ENCODE measurements at places on chromosomes 3 and 15. TPM values are rescaled to one million over a fixed set of nuclear protein-coding genes. Genes with fewer than 3 reads are reported as not detected.

GRCh38 chr3:116939091-116939490 lies 229.5 kb downstream of the TUSC7 start:
- no peaks in the 10 kb centered on the region for H3K36me3 ChIP-seq
- H3K4me3 ChIP-seq, result no peak overlapping the region
- no peaks in the 10 kb centered on the region for H3K4me1 ChIP-seq
- no peak overlapping the region for H3K27ac ChIP-seq

- no peaks in the 10 kb centered on the region for H3K4me1 ChIP-seq
- no peak overlapping the region for H3K4me3 ChIP-seq
- H3K27me3 ChIP-seq, result no peaks in the 10 kb centered on the region
- no peak overlapping the region for H3K27ac ChIP-seq
- no peak for DNase-seq
Observed at GRCh38 chr15:77637851-77638692, 5.4 kb upstream of the LINGO1 start.

DNA sequence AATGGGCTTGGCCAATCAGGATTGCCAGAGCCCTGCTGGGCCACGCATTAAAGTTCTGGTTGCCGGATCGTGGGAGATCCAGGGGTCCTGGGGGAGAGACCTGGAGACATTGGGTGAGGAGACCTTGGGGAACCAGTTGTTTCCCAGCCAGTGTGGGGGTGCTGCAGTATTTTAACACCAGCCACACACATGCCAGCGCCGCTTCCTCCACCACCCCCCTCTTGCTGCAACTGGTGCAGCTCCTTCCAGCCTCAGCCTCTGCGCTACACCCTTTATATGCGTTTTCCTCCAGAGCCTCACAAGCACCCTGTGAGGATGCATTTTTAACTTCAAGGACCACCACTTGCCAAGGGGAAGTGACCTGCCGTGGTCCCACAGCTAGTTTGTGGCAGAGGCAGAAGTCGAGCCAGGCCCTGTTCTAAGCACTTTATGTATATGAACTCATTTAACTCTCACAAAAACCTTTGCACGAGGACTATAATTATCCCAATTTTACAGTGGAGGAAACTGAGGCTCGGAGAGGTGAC lies 29.4 kb upstream of the GRIP2 start:
- no peak overlapping the region for H3K27ac ChIP-seq
- no peak for DNase-seq
- no peaks in the 10 kb centered on the region for H3K27me3 ChIP-seq
- H3K4me1 ChIP-seq, result no peaks in the 10 kb centered on the region
- no peak overlapping the region for H3K4me3 ChIP-seq

GRCh38 chr3:167989066-167989465 lies 106.7 kb downstream of the GOLIM4 start:
- no peaks in the 10 kb centered on the region for H3K4me1 ChIP-seq
- H3K27me3 ChIP-seq, result no peaks in the 10 kb centered on the region
- no peak for DNase-seq

GRCh38 chr15:79834495-79834894 lies 62.3 kb downstream of the MTHFS start:
- DNase-seq, result no peak
- H3K4me1 ChIP-seq, result no peaks in the 10 kb centered on the region
- H3K27me3 ChIP-seq, result no peaks in the 10 kb centered on the region
- no peak overlapping the region for H3K27ac ChIP-seq
- H3K36me3 ChIP-seq, result no peaks in the 10 kb centered on the region

DNA sequence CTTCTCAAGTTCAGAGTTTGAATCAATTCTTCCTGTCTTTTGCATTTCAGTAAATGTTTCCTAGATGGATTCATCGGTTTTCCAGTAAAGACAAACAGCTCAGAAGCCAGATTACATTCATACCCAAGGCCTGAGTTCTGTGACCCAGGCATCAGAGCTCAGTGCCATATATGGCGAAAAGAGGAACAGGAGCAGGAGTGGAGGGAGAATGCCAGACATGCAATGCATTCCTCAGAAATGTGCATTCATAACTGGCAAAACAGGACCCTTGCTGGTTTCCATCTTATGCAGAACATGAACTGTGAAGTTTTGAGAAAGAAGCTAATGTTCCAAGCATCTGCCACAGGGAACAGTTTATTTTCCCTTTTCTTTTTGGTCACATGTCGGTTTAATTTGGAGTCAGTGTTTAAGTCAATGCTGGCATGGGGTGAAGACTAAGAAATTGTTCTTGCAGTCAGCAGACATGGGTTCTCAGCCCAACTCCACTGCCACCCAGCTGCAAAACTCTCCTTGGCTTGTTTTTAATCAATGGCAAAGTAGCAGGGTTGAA lies 116.5 kb downstream of the LPP start:
- no peak overlapping the region for H3K27ac ChIP-seq
- no peaks in the 10 kb centered on the region for H3K36me3 ChIP-seq
- H3K4me1 ChIP-seq, result no peaks in the 10 kb centered on the region
- H3K4me3 ChIP-seq, result no peak overlapping the region

GRCh38 chr3:108645364-108645763 lies 55.8 kb downstream of the DZIP3 start:
- DNase-seq, result no peak
- H3K4me3 ChIP-seq, result no peak overlapping the region
- no peak overlapping the region for H3K27ac ChIP-seq
- no peaks in the 10 kb centered on the region for H3K27me3 ChIP-seq

- DNase-seq, result no peak
- no peak overlapping the region for H3K4me3 ChIP-seq
- no peaks in the 10 kb centered on the region for H3K27me3 ChIP-seq
- no peaks in the 10 kb centered on the region for H3K4me1 ChIP-seq
Observed at GRCh38 chr3:69164296-69164695, 41.9 kb upstream of the LMOD3 start.

- no peaks in the 10 kb centered on the region for H3K27me3 ChIP-seq
- no peak overlapping the region for H3K4me3 ChIP-seq
- no peaks in the 10 kb centered on the region for H3K36me3 ChIP-seq
- peaks cover 1% of the 10 kb centered on the region for H3K4me1 ChIP-seq
- H3K27ac ChIP-seq, result no peak overlapping the region
Observed at GRCh38 chr15:44584162-44584749, 47.3 kb downstream of the EIF3J start.

- H3K36me3 ChIP-seq, result no peaks in the 10 kb centered on the region
- no peak overlapping the region for H3K4me3 ChIP-seq
- H3K27ac ChIP-seq, result no peak overlapping the region
- no peaks in the 10 kb centered on the region for H3K27me3 ChIP-seq
- no peak for DNase-seq
Observed at GRCh38 chr3:107637416-107638183, 114.8 kb downstream of the BBX start.

GRCh38 chr15:61834076-61834697 lies 226.1 kb downstream of the VPS13C start:
- H3K27ac ChIP-seq, result no peak overlapping the region
- peak; percentile 55 for DNase-seq
- no peak overlapping the region for H3K4me3 ChIP-seq
- no peaks in the 10 kb centered on the region for H3K27me3 ChIP-seq

- H3K27me3 ChIP-seq, result no peaks in the 10 kb centered on the region
- no peaks in the 10 kb centered on the region for H3K4me1 ChIP-seq
- no peak overlapping the region for H3K27ac ChIP-seq
- DNase-seq, result no peak
- no peaks in the 10 kb centered on the region for H3K36me3 ChIP-seq
Observed at GRCh38 chr3:108494906-108495531, 15.4 kb downstream of the MYH15 start.

DNA sequence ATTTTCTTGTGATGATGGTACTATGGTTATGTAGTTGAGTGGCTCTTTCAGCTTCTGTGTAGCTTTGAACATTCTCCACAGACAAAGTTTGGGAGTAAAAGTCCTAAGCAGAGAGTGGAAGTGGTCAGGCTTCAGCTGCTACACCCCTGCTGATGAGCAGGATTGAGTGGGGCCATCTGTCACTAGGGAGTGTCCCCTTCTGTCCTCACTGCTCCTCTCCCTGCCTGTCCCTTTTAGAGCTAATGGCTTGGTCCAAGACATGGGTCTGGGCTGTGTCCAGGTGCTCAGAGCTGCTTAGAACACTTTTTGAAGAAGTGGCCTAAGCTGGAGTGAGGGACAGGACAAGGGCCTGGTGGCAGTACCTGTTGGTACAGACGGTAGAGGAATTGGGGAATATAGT lies 15.1 kb downstream of the MYZAP start:
- no peak overlapping the region for H3K27ac ChIP-seq
- no peaks in the 10 kb centered on the region for H3K27me3 ChIP-seq
- H3K4me3 ChIP-seq, result no peak overlapping the region
- no peaks in the 10 kb centered on the region for H3K36me3 ChIP-seq
- H3K4me1 ChIP-seq, result no peaks in the 10 kb centered on the region

- H3K4me3 ChIP-seq, result no peak overlapping the region
- H3K36me3 ChIP-seq, result peaks cover 72% of the 10 kb centered on the region
- no peak overlapping the region for H3K27ac ChIP-seq
- DNase-seq, result no peak
- H3K27me3 ChIP-seq, result no peaks in the 10 kb centered on the region
- no peaks in the 10 kb centered on the region for H3K4me1 ChIP-seq
Observed at GRCh38 chr15:93017526-93017925, 71.5 kb downstream of the RGMA start.

- H3K36me3 ChIP-seq, result no peaks in the 10 kb centered on the region
- no peak for DNase-seq
- H3K4me3 ChIP-seq, result no peak overlapping the region
- H3K4me1 ChIP-seq, result no peaks in the 10 kb centered on the region
- H3K27me3 ChIP-seq, result no peaks in the 10 kb centered on the region
Observed at GRCh38 chr3:115626721-115627120, 3.4 kb downstream of the GAP43 start.

DNA sequence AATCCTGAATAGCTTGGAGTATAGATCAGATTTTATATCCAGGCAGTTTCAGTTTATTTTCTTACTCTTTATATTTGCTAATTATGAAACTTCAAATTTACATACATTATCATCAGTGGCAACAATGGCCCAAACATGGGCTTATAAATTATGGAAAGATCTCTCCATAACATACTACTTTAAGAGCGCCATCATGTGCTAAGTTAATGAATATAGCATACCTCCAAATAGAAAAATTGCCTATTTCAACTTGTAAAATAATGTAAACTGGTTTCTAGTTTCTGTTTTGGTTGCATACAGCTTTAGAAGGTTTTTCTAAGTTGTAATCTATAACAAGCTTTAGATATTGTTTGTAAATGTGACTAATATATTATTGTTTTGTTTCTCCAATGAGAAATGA lies 531.3 kb upstream of the UBE2E2 start:
- no peaks in the 10 kb centered on the region for H3K4me1 ChIP-seq
- peaks cover 1% of the 10 kb centered on the region for H3K27me3 ChIP-seq
- H3K36me3 ChIP-seq, result no peaks in the 10 kb centered on the region
- no peak overlapping the region for H3K4me3 ChIP-seq
- no peak overlapping the region for H3K27ac ChIP-seq
- DNase-seq, result no peak

- DNase-seq, result no peak
- H3K27ac ChIP-seq, result no peak overlapping the region
- no peaks in the 10 kb centered on the region for H3K27me3 ChIP-seq
- H3K4me1 ChIP-seq, result no peaks in the 10 kb centered on the region
Observed at GRCh38 chr3:62493109-62493801, 119.9 kb upstream of the FEZF2 start.

DNA sequence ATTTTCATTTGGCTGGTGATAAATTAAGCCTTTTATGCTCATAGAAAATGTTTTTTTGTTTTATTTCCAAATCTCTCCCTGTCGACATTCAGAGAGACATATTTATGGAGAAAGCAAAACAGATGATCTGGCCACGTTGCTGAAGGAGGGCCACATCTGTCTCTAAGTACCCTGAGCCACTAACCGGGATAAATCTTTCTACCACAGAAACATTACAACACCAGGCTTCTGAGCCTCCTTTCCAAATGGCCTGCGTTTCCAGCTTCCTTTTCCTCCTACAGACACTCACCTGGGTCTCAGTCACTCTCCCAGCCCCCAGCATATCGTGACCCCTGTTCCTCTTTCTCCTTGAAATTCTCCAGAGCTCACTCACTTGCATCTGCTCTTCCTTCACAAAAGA lies 161.0 kb downstream of the ARRDC4 start:
- no peak for DNase-seq
- H3K4me1 ChIP-seq, result no peaks in the 10 kb centered on the region
- H3K27me3 ChIP-seq, result no peaks in the 10 kb centered on the region
- H3K27ac ChIP-seq, result no peak overlapping the region
- no peaks in the 10 kb centered on the region for H3K36me3 ChIP-seq

DNA sequence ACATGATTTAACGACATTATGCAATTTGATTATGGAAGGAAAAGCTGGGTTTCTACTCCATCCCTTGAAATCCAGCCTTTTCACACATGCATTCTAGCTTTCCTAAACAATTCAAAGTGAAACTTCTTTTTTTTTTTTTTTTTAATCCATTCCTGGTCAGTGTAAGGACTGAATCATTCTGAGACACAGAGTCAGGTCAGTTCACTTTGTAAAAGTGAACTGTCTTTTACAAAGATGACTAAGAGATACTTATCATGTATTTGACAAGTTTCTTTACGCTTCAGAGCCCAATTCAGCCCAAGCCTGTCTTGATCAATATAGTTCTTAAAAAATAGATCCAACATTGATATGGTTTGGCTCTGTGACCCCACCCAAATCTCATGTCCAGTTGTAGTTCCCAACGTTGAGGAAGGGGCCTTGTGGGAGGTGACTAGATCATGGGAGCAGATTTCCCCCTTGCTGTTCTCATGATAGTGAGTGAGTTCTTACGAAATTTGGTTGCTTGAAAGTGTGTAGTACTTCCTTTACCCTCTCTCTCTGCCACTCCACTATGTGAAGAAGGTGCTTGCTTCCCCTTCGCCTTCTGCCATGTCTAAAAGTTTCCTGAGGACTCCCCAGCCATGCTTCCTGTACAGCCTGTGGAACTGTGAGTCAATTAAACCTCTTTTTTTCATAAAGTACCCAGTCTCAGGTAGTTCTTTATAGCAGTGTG lies 345.6 kb upstream of the THBS1 start:
- no peaks in the 10 kb centered on the region for H3K4me1 ChIP-seq
- H3K27ac ChIP-seq, result no peak overlapping the region
- no peaks in the 10 kb centered on the region for H3K27me3 ChIP-seq
- no peak overlapping the region for H3K4me3 ChIP-seq

DNA sequence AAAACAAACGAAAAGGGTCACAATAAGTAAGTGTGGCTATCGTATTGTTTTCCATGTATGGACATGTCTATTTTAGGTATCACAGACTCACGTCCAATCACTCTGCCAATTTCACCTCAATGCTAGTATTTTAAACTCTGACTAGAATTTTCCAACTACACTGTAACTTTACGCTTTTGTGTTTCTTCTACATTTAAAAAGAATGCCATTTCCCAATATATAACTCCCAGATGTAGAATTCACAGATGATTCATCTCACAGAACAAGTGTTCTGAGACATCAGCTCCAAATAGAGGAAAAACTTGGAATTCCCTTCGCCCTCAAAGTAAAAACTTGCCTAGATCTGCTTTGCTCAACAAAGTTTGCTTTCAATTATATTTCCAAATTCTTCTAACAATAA lies 14.2 kb downstream of the LRIG1 start:
- no peaks in the 10 kb centered on the region for H3K36me3 ChIP-seq
- no peak overlapping the region for H3K4me3 ChIP-seq
- H3K4me1 ChIP-seq, result peaks cover 58% of the 10 kb centered on the region
- no peak for DNase-seq
- H3K27me3 ChIP-seq, result no peaks in the 10 kb centered on the region

Gene LRRC31
- not detected for total RNA-seq

Gene ISL2
- 0.71 TPM for total RNA-seq

Gene KCNH8
- total RNA-seq, result 0.29 TPM

Gene SPINK8
- total RNA-seq, result not detected

Gene CYP1A1
- not detected for total RNA-seq

Gene SLC28A1
- not detected for total RNA-seq

Gene BOC
- total RNA-seq, result not detected

Gene ABI3BP
- total RNA-seq, result not detected

Gene LMAN1L
- total RNA-seq, result 1.4 TPM

Data from naive thymus-derived CD4-positive, alpha-beta T cell (primary cell).